ENCODE measurements at places on chromosomes 16 and 17.

DNA sequence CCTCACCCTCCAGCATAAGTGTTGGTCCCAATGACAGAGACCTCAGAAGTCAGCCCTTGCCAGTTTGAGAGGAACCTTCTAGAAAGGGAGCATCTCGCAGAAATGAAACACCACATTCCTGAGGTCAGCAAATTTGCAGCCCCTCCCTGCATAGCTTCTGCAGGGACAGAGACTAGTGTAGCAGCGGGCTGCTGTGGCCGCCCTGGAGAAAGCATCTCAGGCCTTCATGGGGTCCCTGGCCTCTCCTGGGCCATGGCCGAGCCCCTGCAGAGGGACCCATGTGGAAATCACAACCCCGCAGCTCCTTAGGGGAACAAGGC, 11.4 kb downstream of the HS3ST6 start:
- no peak for DNase-seq

GRCh38 chr17:16880843-16881230, 91.1 kb downstream of the TNFRSF13B start:
- DNase-seq, result no peak

DNA sequence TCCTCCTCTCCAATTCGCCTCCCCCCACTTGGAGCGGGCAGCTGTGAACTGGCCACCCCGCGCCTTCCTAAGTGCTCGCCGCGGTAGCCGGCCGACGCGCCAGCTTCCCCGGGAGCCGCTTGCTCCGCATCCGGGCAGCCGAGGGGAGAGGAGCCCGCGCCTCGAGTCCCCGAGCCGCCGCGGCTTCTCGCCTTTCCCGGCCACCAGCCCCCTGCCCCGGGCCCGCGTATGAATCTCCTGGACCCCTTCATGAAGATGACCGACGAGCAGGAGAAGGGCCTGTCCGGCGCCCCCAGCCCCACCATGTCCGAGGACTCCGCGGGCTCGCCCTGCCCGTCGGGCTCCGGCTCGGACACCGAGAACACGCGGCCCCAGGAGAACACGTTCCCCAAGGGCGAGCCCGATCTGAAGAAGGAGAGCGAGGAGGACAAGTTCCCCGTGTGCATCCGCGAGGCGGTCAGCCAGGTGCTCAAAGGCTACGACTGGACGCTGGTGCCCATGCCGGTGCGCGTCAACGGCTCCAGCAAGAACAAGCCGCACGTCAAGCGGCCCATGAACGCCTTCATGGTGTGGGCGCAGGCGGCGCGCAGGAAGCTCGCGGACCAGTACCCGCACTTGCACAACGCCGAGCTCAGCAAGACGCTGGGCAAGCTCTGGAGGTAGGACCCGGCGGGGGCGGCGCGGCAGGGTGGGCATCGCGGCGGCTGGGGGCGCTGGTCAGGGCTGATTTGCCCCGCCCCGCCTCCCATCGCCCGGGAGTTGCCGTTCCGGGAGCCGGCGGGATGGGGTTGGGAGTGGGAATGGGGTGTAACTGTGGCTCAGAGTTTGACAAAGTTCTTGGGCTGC, 567 bp downstream of the SOX9 start:
- no peak for DNase-seq

GRCh38 chr17:63634163-63634562, 11.9 kb downstream of the MAP3K3 start:
- no peak for DNase-seq

GRCh38 chr16:85969159-85969558, 70.2 kb downstream of the IRF8 start:
- DNase-seq, result no peak

DNA sequence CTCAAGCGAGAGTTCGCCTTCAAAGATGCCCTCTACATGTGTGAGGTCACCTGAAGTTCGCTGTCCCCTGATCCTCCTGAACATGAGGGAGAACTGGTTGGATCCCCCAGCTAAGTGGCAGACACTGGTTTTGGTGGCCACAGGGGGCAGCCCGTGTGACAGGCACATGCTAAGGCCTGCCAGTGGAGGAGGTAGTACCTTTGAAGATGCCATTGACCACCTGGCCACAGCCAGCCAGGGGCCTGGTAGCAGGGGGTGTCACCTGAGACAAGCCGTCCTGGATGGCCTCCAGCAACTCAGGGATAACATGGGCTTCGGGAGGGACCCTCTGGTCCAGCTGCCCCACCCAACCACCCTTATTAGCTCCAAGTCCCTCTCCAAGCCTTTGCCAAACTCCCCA, 7.3 kb upstream of the ALDH3A1 start:
- no peak for DNase-seq

DNA sequence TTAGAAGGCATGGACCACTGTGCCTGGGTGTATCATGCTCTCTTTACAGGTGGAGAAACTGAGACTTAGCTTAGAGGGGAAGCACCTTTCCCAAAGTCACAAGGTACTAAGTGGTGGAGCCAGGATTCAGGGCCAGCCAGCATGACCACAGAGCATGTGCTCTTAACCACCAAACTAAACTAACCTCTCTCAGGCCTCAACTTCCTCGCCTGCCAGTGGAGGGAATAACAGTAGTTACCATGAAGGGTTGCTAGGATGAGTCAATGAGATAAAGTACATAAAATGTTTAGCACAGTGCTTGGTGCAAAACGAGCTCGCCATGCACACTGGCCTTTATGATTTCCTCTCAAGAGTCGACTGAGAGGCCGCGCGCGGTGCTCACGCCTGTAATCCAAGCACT, 6.4 kb upstream of the MYO1C start:
- no peak for DNase-seq

- DNase-seq, result no peak
Observed at GRCh38 chr17:8556074-8556473, 74.5 kb downstream of the MYH10 start.

DNA sequence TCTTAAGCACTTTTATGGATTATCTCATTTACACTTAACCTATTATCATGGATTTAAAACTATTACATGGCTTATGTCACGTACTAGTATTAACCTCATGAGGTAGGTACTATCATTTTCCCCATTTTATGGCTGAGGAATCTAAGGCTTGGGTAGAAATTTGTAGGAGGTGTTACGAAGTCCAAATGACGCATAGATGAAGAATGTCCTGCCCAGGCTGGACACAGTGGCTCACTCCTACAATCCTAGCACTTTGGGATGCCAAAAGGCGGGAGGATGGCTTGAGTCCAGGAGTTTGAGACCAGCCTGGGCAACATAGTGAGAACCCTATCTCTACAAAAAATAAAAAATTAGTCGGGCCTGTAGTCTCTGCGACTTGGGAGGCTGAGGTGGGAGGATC, 4.8 kb upstream of the C1QL1 start:
- no peak for DNase-seq

GRCh38 chr17:74259667-74260524, 14.1 kb upstream of the DNAI2 start:
- no peak for DNase-seq

DNA sequence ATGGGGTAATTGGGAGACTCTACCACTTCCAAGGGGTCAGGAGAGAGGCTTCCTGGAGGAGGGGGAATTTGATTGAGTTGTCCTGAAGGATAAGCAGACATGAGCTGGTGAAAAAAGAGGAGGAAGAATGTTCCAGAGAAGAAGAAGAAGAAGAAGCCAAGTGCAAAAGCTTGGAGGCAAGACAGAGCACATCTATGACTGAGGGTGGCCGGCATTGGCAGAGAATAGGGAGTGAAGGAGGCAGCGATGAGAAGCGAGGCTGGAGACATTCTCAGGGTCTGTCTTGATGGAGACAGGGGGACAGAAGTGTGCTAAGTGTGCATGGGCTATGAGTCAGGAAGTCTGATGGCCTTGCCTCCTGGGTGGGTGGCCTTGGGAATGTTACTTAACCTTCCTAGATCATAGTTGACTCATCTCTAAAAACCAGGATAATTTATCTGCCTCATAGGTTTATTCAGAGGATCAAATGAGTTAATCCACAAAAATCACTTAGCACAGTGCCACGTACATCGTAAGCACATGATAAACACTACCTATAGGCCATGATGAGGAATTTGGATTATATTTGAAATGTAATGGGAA, 171.7 kb downstream of the ABCC12 start:
- DNase-seq, result no peak

GRCh38 chr17:72934927-72935326, 157.6 kb downstream of the SLC39A11 start:
- no peak for DNase-seq

DNA sequence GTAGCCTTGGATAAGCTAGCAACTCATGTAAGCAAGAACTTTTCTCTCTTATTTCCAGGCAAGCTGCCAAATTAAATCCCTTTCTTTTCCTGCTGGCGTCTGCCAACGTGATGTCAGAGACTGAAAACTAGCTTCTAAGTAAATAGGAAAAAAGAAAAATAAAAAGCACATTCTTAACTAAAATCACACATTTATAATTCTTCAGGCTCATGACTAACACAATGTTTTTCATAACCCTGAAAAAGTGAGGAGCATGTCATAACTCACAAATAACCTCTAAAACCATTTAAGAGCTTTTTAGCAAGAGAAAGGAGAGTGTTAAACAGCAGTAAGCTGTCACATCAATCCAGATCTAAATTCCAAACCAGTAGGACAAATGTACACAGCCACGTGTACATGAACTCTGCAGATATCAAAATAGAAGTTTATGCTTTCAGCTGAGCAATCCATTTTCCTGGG, 110.0 kb downstream of the N4BP1 start:
- DNase-seq, result no peak

DNA sequence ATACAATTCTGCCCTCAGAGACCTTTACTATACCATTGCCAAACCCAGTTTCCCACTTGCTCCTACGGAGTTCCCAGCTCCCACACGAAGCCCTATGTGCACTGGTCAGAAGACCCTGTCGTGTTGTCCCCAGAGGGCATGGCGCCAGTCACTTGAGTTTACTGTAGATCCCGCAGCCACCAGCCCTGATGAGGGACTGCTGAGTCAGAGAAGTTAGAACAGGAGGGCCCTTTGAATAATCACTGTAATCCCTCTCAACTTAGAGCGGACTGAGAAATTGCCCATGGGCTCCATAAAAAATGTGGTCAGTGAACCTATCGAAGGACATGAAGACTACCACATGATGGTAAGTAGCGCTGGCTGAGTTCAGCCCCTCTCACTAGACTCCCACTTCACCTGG, 9.2 kb downstream of the UBFD1 start:
- no peak for DNase-seq

GRCh38 chr17:81338274-81339190, 43.4 kb upstream of the SLC38A10 start:
- no peak for DNase-seq

DNA sequence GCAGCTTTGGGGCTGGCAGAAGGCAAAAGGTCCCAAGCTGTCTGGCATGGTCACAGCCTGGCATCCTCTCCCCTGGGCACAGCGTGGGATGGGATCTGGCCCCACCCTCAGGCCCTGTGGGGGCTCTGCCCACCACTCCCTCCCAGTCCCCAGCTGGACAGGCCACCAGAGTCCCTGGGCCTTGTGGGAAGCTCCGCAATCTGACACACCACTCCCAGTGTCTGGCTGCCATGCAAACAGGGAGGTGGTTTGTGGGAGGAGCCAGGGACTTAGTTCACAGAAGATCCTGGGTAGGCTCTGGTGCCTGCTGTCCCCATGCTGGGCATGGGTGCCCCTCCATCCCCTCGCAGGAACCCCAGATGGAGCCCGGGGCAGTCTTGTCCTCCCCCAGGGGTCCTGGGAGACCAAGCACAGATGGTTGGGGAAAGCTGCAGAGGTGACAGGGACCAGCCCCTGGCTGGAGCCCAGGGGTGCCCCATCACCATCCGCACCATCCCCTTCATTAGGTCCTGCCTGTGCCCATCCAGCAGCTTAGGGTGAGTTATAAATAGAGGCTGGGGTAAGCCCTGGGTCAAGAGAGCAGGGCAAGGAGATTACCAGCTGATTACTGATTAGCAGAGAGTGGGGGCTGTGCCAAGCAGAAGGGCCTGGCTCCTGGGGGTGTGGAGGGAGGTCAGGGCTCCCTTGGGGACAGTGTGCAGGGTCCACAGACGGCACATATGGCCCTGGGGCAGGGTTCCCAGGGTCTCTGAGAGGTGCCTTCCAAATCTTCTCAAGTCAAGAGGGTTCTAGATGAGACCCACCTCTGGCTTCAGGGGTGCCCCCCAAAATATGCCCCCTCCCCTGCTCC, 6.2 kb downstream of the FSCN2 start:
- no peak for DNase-seq

DNA sequence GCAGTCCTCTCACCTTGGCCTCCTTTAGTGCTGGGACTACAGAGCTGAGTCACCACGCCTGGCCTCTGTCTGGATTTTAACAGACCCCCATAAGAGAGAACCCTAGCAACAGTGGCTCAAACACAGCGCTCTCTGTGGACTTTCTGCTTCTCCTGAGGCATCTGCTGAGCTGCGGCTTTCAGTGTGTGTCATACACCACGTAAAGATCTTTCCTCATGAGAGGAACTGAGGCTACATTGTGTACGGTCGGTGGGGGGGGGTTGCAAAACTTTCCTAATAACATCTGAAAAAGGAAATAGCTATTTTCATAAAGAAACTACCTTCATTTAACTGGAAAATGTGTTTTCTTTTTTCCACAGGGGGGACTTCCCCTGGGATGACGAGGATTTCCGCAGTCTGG, 32.9 kb downstream of the DEF8 start:
- DNase-seq, result no peak

DNA sequence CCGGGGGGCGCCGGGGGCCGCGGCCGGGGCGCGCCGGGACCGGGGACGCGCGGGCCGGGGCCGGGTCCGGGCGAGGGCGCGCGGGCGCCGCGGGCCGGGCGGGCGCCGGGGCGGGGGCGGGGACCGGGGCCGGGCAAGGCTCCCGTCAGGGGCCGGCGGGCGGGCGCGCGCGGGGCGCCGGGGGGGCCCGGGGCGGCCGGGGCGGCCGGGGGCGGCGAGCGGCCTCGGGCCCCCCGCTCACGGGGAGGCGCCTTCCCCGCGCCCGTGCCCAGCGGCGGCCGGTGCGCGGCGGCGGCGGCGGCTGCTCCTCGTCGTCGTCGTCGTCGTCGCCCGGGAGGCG, 563 bp downstream of the ZCCHC14 start:
- no peak for DNase-seq

Measured in CD8-positive, alpha-beta T cell (primary cell).